ENCODE measurements at places on chromosomes 12 and 14.

DNA sequence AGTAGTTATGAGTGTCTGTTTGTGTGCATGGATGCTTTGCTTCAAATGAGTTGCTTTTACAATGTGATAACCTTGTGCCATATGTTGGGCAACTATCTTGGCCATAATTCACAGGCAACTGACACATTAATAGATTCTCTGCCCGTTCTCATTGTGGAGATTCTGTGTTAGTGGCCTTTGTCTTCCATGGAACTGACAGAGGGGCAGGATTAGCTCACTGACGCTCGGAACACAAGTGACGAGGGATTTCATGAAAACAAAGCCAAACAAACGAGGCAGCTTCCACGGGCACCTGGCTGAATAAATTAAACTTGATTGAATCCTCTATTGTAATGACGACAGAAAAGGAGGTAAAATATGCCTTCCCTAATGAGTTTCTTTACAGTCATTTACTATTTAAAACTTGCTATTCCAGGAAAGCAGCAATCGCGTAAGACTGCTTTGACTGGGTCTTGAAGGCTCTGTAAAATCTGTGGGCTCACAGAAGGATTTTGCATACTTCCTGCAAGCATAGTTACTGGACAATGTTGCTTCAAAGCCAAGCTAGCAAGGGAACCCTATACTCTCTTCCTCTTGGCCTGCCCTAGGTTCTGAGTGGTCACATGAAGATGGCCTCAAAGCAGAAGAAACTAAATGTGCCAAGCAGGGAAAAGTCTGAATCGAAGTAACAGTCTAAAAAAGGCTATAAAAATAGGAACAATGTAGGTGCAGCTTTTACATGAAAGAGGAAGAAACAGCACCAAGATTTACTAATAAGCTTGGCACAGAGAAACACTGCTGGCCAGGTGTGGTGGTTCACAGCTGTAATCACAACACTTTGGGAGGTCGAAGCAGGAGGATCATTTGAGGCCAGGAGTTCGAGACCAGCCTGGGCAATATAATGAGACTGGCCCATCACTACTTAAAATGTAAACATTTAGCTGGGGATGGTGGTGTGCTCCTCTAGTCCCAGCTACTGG, 28.1 kb upstream of the SINHCAF start:
- no peak for DNase-seq

GRCh38 chr12:5254703-5255102, 177.2 kb upstream of the NTF3 start:
- no peak for DNase-seq

- DNase-seq: no peak
Observed at GRCh38 chr14:56892959-56893358, 82.7 kb upstream of the OTX2 start.

- DNase-seq: no peak
Observed at GRCh38 chr12:47014474-47014873, 64.9 kb upstream of the PCED1B start.

GRCh38 chr14:94171208-94171607, 2.9 kb upstream of the PPP4R4 start:
- no peak for DNase-seq

DNA sequence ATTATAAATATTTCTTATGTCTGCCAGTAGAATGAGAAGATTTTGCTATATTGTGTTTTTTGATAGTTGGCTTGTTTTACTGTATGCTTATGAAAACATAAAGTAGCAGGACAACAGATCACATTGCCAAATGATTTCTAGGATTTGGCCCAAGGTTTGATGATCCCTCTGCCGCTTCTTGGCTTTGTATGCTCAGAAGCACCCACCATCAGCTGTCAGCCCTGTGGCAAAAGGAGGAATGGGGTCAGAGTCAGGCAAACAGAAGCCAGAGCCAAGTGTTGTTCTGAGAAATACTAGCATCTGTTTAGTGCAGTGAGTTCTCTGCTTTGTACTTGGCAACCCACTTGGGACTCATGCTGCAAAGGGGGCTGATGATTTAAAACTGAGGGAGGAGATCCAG, 152.2 kb downstream of the PDE3A start:
- no peak for DNase-seq

DNA sequence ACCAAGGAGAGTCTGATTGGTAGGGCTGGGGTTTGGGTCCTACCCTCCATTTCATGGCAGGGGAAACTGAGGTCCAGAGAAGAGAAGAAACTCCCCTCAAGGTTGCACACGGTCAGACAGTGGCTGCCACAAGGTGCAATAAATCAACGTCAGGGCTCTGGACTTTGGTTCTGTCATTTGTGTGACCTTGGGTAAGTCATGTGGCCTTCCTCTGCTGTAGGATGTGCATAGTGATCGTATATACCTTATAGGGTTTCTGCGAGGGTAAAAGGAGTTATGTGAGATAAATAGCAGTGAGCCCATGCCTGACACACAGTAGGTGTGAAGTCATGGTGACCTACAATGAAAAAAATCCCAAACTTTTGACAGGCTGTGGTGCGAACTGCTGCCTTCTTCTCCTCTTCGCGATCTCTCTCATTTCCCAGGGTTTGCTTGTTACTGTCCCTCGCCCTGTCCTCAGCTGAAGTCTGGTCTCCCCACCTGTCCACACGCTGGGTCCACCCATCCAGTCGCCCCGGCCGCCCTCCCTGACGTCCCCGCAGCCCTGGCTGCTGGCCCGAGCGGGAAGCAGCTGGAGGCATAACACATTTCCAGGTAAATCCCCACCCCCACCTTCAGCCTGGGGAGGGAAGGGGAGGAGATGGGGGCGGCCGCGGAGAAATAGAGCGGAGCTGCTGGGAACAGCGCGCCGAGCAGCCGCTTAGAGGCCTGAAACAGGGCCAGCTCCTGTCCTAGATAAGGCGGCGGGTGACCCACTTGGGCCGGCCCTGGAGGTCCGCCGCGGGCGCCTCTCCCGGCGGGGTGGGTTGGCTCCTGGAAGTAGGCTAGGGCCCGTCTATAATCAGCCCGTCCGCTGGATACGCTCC, 1.8 kb upstream of the FAM222A start:
- no peak for DNase-seq

GRCh38 chr14:23335623-23336022, 14.4 kb downstream of the PABPN1 start:
- no peak for DNase-seq

DNA sequence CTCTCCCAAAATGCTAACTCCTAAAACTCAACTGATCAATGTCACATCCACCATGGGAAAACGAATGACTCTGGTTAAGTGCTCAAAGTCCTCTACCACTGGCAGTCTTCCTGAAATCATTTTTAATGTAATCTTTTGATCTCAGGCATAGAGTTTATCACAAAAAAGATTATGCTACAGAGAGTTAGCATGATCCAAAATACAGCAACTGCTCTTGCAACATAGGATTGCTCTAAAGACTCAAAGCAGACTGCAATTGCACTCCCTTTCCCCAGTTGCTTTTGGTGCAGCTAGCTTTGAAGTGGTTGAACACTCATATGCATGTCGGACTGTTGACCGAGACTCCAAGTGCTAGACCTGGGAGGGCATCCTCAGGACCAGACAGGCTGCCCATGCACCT, 109.3 kb downstream of the C12orf42 start:
- no peak for DNase-seq

- DNase-seq: no peak
Observed at GRCh38 chr14:64800000-64800399, 79.7 kb downstream of the SPTB start.

GRCh38 chr14:104284636-104285507, 146.5 kb downstream of the KIF26A start:
- no peak for DNase-seq

GRCh38 chr12:19933924-19934323, 434.4 kb upstream of the PDE3A start:
- no peak for DNase-seq

DNA sequence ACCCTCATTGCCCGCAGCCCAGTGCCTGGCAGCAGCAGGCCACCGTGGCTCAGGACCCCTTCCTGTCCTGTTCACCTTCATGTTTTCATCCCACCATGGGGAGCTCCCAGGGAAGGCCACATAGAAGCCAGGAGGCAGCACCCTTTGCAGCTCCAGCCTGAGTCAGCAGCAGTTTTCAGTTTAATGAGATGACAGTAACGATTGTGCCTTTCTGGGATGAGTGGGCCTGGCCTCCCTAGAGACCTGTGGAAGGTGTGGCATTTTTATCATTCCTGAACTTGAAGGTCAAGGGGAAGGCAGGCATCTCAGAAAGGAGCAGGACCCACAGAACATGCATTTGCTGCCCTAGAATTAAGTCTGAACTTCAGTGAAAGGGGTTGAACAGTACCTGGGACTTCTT, 532.8 kb downstream of the FUT8 start:
- no peak for DNase-seq

DNA sequence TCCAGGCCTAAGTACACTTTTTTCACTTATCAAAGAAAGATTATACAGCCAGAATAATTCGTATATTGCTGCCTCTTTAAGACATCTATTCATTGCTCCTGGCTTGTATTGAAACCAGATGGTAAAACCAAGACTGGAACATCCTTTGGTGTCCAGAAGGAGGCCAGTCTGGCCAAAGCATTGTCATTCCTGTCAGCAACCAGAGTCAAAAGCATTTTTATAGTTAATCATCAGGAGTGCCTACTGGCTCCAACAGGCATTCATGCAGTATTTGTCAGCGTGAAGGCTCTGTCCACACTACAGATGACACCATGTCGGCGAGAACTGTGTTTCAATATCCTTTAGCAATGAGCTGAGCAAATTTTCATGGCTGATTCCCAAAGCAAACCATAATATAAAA, 118.0 kb upstream of the G2E3 start:
- no peak for DNase-seq

GRCh38 chr12:120719072-120719471, 6.6 kb upstream of the ACADS start:
- no peak for DNase-seq

DNA sequence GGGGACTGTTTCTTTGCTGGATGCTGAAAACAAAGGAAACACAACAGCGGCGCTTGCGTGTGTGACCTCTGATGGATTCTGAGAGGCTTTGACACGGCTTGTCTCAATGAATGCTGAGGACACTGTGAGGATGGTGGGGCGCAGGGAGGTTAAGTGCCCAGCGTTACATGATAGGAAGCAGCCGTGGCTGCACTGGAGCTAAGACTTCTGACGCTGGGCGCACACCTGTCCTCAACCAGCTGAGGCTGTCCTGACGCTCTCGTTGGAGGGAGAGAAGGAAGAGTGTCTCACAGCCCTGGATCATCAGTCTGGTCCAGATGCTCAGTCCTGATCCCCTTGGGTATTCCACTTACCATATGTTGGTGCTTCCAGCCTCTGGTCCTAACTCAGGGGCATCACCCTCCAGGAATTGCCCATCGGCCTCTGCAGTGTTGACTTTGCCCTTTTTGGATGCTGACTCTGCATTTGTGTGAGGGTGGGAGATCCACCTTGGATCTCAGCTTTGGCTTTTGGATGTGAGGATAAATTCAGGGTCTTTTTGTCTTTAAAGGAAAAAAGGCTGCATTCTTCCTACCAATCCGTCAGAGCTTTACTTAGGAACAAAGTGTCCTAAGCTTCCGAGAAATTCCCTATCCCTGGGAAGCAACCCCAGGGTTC, 125.2 kb downstream of the ZNF664 start:
- DNase-seq: no peak

GRCh38 chr12:68176257-68176656, 16.7 kb upstream of the IFNG start:
- no peak for DNase-seq

GRCh38 chr12:64656429-64656828, 46.1 kb downstream of the RASSF3 start:
- DNase-seq: no peak

- no peak for DNase-seq
Observed at GRCh38 chr14:53341324-53341723, 188.2 kb upstream of the DDHD1 start.

GRCh38 chr12:8742501-8742900, 44.7 kb downstream of the RIMKLB start:
- DNase-seq: no peak

GRCh38 chr12:95393191-95393790, 80.7 kb upstream of the METAP2 start:
- DNase-seq: no peak

GRCh38 chr12:67431411-67432020, 162.4 kb downstream of the CAND1 start:
- no peak for DNase-seq

DNA sequence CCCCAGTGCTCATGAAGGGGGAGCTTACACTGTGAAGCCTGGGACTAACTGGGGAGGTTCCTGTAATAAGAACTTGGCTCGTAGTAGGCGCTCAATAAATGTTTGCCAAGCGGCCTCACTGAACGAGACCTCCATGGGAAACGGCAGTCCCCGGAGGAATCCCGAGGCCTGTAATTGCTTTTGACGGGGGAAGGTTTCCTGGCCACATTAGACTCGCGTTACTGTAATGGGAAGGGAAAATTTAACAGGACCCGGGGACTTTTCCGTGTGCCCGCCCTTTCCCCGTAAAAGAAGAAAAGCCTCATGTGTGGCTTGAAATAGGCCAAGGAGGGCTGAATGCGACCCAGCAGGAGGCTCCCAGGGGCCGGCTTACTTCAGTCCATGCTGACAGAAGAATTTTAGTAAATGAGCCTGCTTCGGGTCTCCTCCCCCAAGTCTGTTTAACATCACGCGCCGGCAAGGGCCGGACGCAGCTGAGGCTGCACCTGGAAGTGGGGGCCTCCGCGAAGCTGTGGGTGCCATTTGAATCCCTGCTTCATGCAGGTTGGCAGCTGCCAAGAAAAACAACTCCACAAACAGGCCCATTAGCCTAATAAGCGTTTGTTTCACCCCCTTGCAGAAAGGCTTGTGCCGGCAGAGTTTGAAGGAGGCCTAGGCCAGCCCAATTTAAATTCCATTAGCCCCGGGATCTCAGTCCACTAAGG, 39.8 kb upstream of the PWP1 start:
- no peak for DNase-seq

DNA sequence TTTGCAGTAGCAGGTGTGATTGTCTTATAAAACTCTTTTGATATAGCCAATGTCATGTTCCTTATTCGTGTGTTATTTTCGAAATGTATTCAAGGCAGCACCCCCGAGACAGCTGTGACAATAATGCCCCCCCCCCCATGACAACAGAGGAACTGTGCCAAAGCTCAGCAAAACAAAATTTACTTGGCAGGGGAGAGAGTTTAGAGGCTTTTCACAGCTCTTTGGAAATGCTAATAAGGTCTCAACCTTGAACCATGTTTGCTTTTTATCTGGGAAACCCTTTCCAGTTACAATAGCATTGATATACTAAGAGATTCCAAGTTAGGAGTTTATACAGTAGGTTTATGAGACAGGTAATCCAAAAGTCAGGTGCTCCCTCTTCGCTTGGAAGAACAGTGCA, 56.4 kb upstream of the USP44 start:
- no peak for DNase-seq

Measured in activated CD4-positive, alpha-beta T cell treated with anti-CD3 and anti-CD28 coated beads, Interleukin-2, amount 50 U/mL, for 24 hours (primary cell).